Hematopoietic multipotent progenitor cell treated with erythropoietin and hydrocortisone succinate and interleukin-3 and kit ligand, for 17 days (in vitro differentiated cells): ENCODE measurements at places on chromosomes 6 and 20.

DNA sequence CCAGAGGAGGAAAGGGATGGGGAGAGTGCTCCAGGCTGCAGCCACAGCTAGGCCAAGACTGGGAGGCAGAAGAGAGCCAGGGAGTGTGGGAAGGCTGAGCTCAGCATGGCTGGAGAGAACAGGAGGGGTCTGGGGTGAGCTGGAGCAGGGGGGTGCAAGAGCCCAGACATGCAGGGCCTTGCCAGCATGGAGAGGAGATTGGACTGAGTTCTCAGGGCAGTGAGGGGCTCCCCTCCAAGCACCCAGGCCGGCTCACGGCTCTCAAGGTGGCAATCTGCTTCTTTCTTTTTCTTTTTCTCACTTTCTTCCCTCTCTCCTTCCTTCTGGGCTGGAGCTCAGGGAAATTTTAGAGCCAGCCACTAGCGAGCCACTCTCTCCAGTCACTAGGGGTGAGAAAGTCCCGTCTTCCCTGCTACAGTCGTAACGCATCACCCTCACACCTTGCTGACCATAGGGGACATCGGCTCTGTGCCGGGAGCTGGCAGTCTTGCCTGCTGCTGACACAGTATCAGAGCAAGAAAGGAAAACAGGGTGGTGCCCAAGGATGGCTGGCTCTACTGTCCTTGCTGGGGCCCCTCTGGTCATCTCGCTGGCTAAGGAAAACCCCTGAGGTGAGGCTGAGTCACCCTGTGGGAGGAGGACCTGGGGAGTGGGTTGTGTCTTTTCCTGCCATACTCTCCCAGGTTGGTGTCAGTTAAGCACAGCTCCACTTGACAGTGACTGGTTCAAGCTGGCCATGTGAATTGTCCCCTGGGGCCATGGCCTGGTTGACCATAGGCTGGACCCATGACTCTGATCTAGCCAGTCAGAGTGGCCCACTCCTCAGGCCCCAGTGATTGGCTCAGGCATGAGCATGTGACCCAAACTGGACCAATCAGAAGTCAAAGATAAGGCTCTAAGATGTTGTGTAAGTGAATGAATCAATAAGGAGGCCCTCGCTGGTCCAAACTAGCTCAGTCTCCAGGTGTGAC lies 135.1 kb upstream of the PMEPA1 start:
- DNase-seq: no peak

- DNase-seq: peak; percentile 51
These were observed 144.5 kb downstream of the LPA start for GRCh38 chr6:160519603-160520042.

DNA sequence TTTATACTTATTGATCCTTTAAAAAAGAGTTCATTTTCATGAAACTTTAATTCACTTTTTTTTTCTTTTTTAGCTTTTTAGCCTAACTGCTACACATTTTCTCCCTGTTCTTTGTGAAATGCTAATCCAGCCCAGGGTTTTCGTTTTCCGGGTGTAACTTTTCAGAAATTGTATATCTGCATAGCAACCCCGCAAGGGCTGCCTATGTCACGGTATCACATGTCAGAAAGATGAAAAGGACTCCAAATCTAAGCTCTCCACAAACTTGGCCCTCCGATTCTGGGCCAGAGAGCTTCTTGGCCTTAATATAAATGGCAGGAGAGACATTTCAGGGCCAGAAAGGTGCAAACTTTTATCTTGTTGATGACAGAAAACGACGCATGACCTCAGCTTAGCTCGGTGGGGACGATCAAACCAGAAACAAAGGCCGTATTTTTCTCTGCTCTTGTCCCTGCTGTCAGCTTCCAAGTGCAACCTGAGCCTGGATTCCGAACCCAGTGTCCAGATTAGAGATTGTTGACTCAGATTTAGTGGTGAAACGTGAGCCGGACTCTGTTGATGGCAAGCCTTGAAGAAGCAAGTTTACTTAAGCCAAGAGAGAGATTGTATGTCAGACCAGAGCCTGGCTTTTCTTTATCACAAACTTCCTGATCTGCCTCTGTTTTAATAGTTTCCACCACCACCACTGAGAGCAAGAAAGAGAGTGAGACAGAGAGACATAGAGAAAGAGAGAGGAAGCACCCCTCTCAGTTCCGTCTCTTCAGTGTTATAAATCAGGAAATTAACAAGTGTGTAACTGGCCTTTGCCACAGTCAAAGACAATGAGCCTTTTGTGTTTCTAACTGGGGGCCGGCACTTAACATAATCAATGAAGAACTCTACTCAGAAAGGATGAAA lies 157.8 kb downstream of the SCML4 start:
- DNase-seq: no peak

DNA sequence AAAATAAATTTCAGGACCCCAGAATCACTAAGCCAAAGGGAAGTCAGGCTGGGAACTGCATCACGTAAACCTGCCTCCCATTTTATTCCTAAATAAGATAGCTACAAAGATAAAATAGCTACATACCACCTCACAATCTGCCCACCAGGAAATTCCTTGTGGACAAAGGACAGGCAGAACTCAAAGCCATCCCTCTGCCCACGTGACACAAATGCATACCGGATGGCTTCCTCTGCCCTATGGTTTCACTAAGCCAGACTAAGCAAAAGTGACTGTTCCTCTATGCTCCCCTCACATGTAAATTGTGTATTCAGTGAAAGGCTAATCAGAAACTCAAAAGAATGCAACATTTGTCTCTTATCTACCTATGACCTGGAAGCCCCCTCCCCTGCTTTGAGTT lies 15.0 kb downstream of the MBOAT1 start:
- DNase-seq: no peak

GRCh38 chr20:34824452-34824805 lies 1.0 kb downstream of the NCOA6 start:
- peak; percentile 90 for DNase-seq

DNA sequence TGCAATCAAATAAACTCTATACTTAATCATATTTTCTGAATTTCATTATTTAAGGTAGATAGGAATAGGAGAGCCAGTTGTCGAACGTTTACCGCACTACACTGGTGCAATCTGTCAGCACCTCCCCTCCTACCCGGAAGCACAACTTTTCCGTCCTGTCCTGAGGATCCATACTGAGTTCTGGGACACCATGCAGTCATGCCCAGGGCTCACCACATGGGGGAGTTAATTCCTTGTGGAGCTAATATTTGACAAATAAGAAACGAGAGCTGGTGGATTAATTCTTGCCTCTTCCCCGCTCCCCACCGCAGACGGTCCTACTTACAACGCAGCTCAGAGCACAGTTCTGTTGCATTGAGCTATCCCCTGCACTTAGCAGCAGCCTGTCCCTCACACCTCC lies 107.7 kb upstream of the RALGAPA2 start:
- no peak for DNase-seq

GRCh38 chr20:57619051-57619831 lies 985 bp downstream of the ZBP1 start:
- no peak for DNase-seq

DNA sequence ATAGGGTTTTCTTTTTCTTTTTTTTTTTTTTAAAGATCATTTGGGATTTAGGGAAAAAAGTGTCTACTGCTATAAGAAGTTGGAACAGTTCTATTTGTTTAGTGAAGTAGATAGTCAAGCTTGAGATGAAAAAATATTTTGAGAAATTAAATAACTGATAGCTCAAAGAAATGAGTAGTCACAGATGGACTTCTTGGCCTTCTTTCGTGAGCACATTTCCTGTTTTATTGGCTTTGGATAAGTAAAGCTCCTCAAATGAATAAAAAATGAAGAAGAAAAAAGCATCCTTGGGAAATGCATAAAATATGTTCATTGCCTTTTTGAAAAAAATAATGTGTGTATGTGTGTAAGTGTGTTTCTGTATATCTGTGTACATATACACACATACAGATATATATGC lies 515.9 kb downstream of the GRIK2 start:
- DNase-seq: no peak

DNA sequence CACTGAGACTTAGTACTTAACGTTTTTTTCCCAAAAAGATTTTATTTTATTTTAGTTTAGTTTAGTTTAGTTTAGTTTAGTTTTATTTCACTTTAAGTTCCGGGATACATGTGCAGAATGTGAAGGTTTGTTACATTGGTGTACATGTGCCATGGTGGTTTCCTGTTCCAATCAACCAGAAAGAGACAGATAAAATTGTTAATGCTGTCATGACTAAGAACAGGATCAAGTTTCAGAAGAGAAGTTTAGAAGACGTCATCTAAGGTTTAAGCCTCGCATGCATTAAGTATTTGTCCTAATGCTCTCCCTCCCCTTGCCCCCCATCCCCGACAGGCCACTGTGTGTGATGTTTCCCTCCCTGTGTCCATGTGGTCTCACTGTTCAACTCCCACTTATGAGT lies 540.0 kb downstream of the KHDRBS2 start:
- DNase-seq: no peak

- no peak for DNase-seq
These were observed 18.7 kb downstream of the SOX4 start for GRCh38 chr6:21612067-21612745.

DNA sequence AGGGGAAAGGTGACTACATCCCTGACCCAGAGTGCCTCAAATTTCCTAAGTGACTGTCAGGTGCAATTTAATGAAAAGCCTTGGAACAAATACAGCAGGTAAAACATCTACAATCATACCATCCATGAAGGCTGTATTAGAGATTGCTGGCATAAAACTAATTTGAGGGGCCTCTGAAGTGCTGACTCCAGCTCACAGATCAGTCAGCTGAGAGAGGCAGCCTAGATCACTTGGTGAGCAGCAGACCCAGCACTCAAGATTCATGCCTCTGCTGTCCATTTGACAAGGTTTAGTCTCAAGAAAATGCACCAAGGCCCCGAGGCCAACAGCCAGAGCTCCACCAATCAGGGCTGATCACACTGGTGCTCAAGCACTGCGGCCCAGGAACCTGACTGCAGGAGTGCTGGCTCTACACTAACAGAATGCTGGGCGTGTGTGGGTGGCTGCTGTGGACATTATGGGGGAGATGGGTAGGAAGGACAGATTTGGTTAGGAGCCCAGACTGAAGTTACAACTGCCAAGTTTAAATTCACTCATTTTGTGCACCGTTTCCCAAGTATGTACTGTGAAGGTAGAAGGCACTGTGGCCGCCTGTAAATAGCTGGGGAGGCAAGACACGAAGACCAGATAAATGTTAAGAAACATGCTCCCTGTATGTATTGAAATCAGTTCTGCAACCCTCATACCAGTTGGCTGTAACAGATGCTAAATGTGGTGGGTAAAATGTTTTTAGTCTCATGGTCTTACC lies 28.2 kb downstream of the SNX5 start:
- no peak for DNase-seq

- no peak for DNase-seq
These were observed 11.9 kb upstream of the QKI start for GRCh38 chr6:163402616-163403015.
